ENCODE measurements at places on chromosomes 3 and 15.

DNA sequence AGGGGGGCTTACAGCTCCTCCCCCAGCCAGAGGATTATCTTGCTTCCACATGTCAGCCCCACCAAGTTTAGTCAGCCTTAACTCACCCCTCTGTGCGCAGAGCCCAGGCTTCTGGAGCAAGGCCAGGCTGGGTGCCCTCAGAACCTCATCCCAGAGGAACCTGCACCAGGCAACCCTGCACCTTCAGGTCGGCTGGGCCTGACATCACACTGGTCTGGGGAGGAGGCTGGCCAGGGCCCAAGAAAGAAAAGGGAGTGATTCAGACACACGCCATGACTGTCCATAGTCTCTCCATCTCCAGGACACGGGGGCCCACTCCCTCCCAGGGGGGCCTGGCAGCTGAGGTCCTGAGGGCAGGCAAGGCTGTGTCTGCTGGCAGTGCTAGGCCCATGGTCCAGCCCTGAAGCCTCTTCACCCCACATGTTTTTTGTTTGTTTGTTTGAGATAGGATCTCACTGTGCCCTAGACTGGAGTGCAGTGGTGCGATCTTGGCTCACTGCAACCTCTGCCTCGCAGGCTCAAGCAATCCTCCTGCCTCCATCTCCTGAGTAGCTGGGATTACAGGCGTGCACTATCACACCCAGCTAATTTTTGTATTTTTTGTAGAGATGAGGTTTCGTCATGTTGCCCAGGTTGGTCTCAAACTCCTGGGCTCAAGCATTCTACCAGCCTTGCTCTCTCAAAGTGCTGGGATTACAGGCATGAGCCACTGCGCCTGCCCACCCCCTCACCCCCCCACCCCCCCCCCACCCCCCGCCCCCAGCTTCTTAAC, 11.1 kb downstream of the TNK2 start:
- DNase-seq, result no peak

DNA sequence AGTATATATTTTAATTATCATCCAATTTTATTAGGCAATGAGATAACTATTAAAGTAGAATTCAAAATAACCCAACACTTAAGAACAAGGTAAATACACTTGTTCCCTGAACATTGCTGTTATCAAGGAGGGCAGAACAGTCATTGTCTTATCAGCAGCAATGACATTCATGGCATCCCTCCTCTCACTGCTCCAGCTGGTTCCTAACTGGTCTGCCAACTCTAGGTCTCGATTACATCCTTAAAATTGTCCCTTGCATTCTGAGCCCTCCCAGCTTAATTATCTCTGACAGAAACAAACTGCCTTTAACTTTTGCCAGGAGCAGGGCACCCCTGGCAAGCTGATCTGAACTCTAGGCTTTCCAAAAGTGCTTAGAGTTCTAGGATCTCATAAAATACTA, 14.0 kb upstream of the DYNC1LI1 start:
- no peak for DNase-seq

DNA sequence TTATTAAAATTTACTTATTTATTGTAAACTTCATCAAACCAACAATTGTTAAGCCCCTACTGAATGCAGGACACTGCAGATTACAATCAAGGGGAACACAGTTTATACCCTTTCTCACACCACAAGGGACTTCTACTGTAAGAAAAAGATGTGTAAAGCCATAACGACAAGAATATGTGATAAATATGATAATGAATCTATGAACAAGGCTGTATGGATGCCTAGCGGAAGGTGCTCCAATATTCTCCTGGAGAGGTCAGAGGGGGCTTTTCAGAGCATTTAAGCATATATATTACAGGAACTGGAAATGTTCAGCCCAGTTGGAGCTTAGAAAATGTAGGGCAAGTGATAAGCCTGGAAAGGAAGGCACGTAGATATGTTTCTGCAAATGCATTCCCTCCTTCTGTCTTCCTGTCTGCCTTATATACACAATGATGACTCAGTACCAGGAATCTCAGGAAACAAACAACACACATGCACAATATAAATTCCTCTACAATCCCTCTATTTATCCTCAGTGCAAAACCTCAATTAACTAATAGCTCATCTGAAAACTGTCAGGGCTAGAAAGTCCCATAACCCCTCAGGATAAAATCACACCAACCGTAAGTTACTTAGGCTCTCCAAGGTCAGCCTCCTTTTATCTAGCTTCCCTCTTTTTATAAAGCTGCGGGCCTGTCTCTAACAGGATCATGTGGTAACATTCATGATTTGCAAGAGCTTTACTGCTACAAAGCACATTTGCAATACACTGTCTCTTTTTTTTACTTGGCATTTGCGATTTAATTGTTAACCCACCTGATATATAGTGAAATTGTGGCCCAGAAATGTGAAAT, 393.1 kb downstream of the LPP start:
- DNase-seq, result no peak

- DNase-seq, result no peak
Observed at GRCh38 chr15:95724908-95725633, 605.4 kb upstream of the NR2F2 start.

- DNase-seq, result no peak
Observed at GRCh38 chr3:127296959-127297358, 9.1 kb upstream of the PRR20G start.

- DNase-seq, result no peak
Observed at GRCh38 chr3:183844606-183845005, 19.2 kb upstream of the MAP6D1 start.
